DND-41 (cell line): ENCODE measurements at places on chromosomes 2 and 18.

GRCh38 chr2:96336873-96337272 is 1.3 kb downstream of the NCAPH start:
- DNase-seq: no peak

DNA sequence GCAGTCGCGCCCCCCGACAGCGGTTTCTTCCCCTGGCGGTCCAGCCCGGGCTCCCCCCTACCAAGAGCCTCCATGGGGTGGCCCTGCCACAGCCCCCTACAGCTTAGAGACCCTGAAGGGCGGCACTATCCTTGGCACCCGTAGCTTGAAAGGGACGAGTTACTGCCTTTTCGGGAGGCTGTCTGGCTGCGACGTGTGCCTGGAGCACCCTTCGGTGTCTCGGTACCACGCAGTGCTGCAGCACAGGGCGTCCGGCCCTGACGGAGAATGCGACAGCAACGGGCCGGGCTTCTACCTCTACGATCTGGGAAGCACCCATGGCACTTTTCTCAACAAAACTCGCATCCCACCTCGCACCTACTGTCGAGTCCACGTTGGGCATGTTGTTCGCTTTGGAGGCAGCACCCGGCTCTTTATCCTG is 475 bp downstream of the SLC4A1AP start:
- no peak for DNase-seq

GRCh38 chr2:64246962-64247361 is 102.7 kb upstream of the PELI1 start:
- DNase-seq: no peak

- DNase-seq: no peak
Measured at GRCh38 chr2:20573620-20574422, 77.1 kb downstream of the HS1BP3 start.

DNA sequence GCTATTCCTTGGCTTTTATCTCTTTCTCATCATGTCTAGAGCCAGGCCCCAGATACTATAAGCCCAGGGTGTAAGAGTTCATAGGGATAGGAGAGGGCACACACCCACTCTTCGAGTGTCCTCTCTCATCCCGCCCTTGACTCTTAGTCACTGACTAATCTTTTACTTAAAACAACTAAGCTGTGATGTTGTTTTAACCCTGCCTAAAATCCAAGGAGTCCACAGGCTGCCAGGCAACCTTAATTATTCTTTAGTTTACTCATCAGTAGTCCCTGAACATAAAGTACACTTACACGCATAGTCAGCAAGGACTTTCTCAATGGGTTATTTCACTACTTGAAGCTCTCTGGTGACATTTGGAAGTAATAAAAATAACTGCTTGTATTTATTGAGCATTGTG is 28.4 kb downstream of the GREB1L start:
- no peak for DNase-seq

GRCh38 chr2:166628478-166629136 is 134.6 kb upstream of the SCN7A start:
- no peak for DNase-seq

- no peak for DNase-seq
Measured at GRCh38 chr18:55462652-55463051, 125.3 kb downstream of the TCF4 start.

GRCh38 chr2:47040651-47041050 is 114.5 kb downstream of the STPG4 start:
- DNase-seq: no peak

DNA sequence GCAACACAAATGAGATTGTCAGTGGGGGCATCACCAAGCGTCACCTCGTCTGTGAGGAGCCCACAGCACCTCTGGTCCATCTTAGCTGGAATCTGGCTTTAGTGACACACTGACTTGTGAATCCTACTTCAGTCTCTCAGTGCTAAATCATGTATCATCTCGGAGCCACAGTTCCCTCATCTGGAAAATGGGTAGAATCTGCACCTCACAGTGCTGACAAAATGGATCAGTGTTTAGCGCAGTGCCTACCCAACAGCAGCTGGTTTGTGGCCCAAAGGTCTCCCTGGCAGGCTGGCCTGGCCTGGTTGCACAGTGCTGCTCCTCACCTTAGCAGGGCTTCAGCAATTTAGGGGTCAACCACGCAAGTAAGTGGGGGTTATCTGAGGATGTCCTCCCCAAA is 10.0 kb downstream of the DBI start:
- DNase-seq: no peak

DNA sequence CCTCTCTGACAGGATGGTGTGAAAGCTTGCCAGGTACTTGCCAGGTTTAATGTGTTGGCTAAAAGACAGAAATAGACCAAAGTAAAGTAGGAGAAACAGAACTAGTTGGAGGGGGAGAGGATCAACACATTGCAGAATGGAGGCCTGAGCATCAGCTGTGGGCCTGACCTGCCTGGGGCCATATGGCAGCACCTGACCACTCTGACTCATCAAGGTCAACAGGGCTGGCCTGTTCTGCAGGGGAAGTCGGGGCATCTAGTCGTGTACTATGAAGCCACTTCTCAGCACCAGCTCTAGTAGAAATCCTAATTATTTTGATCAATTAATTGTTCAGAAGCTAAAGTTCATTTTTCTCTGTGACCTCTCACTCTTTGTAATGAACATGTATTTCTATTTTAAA is 35.8 kb upstream of the NOSTRIN start:
- DNase-seq: no peak

- DNase-seq: no peak
Measured at GRCh38 chr2:129483366-129483765, 496.1 kb upstream of the RAB6C start.

DNA sequence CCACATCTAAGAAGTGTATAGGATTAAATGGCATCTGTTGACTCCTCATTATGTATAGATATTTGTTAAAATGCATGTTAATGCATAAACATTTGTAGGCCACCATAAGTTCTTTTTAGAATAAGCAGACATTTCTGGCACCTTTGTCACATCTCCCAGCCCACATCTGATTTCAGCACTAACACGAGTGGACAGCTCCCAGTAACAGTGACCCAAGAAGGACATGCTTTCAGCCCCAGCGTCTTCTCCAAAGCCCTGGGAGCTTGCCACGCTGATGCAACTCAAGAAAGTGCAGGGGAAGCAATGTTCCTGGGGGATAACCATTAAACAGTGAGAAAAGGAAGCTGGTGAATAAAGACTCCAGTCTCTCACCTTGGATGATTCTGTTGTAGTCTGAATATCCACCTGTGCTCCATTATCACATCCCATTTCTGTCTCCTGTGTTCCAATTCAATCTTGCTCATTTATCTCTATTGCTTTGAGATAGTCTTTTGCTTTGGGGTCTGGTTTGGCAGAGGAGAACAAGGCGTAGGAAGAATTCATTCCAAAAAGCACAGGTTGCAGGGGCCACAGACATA is 182.6 kb upstream of the THSD7B start:
- DNase-seq: peak; percentile 61

- no peak for DNase-seq
Measured at GRCh38 chr2:234671716-234672115, 174.8 kb upstream of the ARL4C start.

DNA sequence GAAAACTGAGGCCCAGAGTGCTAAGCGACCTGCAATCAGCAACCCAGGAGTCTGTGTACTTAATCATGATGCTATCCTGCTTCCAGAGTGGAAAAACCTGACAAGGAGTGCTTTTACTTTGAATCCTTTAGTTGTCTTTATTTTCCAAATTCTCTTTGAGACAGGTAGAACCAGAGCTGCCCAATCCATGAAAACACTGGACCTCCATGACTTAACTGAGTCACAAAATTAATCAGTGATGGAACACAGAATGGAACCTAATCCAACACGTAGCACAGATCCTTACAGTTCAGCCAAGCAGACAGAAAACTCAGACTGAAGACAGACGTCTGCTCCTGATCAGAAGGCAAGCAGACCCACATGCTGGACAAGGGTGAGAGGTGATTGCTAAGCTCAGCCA is 175.6 kb downstream of the BCL11A start:
- DNase-seq: no peak

DNA sequence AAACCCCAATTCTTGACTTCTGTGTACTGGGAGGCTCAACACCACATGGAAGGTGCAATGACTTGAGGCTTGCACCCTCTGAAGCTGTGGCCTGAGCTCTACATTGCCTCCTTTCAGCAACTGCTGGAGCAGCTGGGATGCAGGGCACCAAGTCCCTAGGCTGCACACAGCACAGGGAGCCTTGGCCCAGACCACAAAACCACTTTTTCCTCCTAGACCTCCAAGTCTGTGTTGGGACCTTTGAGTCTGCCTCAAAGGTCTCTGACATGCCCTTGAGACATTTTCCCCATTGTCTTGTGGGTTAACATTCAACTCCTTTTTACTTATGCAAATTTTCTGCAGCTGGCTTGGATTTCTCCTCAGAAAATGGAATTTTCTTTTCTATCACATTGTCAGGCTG is 62.6 kb upstream of the KCNE4 start:
- DNase-seq: no peak

GRCh38 chr2:157866666-157867642 is 9.2 kb downstream of the ACVR1 start:
- DNase-seq: no peak

- DNase-seq: no peak
Measured at GRCh38 chr18:2394684-2395083, 176.6 kb downstream of the METTL4 start.

DNA sequence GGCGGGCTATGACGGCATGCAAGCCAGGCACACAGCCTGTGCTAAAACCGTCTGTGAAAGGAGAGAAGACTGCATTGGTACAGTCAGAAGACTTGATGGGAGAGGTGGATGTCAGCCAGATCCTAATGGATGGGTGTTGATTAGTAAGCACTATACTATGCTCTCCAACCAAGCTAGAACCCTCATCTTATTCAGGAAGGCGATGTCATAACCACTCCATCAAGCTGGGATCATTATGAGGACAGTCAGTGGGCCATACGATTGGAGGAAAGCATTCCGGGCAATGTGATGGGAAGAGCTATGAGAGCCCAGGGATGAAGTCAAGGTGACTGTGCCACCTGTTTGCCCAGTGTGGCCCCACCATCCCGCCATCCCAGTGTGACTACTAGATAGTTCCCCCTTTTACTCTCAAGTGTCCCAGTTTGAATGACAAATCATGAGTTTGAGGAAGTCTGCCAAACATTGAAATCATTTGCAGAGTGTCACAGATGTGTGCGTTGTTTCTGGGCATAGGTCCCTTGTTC is 66.4 kb downstream of the MRPS9 start:
- no peak for DNase-seq
